Renal pelvis (tissue), 12 donors: ENCODE measurements at places on chromosomes 3 and 15. TPM values are rescaled to one million over a fixed set of nuclear protein-coding genes. Genes with fewer than 3 reads are reported as not detected.

DNA sequence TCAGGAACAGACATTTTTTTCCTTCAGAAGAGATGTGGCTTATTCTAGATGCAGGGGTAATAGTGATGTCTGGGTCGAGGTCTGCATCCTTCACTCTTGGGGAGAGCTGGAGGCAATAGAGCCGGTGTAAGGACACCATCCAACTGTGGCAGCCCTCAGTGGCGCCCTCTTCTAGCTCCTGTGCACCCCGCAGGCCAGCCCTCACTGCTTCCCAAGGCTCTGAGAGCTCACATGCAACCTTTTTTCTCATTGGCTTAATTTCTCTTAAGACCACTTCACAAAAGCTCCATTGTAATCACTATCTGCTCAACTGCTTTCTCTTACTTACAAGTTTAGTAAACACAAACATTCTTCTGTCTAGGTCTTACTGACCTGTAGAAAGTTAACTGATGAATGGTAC lies 3.9 kb upstream of the VPS8 start:
- no peak for DNase-seq

Gene LIPC
- polyA plus RNA-seq: 13.0 TPM

- no peak for DNase-seq
Observed at GRCh38 chr3:55795746-55796145, 308.6 kb upstream of the WNT5A start.

GRCh38 chr3:45042162-45042561 lies 16.1 kb downstream of the CLEC3B start:
- DNase-seq: no peak

- DNase-seq: no peak
Observed at GRCh38 chr15:78315686-78316282, 16.4 kb upstream of the SKIC8 start.

DNA sequence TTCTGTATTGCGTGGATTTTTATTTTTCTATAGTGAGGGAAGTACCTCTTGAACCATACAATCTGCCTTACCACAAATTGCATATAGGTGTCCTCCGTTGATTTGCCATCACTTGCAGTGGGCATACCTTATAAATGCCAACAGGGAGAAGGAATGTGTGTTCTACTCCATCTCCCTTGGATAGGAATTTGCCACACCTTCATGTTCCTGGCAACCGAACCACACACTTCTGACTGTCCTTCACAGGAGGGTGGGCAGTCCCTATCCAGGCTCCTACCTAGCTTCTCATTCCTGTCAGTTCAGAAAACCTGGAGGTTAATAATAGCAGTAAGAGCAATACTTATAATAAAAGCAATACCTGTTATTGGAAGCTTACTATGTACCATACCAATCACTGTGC lies 357.7 kb downstream of the EFHB start:
- no peak for DNase-seq

Gene GOLGA8K
- polyA plus RNA-seq: 4.6 TPM

GRCh38 chr15:44588541-44588940 lies 51.6 kb downstream of the EIF3J start:
- no peak for DNase-seq

GRCh38 chr3:12722226-12722625 lies 36.8 kb downstream of the TMEM40 start:
- no peak for DNase-seq

GRCh38 chr15:67521783-67522568 lies 1.0 kb downstream of the C15orf61 start:
- no peak for DNase-seq
